ENCODE measurements at places on chromosomes 6 and 20.
A peak's percentile ranks its signal among the peaks of the same experiment; 100 is the strongest.

GRCh38 chr6:109475625-109476024 lies 7.4 kb downstream of the ZBTB24 start:
- no peak for DNase-seq

DNA sequence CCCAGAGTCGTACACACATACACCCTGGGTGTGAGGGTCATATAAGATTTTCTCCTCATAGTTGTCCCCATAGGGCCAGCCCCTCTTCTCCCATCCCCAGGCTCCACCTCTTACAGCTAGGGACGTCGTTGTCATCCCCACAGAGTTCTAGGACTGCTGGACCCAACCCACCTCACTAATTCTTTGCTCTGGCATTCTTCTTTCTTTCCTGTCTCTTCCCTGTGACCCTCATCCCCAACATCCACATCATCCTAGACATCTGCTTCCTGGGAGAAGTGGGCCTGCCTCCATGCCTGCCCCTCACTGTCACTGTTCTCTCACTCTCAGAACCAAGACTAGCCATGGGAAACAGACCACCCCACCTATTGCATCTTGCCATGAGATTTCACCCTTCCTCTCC lies 1.1 kb downstream of the PSMF1 start:
- DNase-seq, result no peak

DNA sequence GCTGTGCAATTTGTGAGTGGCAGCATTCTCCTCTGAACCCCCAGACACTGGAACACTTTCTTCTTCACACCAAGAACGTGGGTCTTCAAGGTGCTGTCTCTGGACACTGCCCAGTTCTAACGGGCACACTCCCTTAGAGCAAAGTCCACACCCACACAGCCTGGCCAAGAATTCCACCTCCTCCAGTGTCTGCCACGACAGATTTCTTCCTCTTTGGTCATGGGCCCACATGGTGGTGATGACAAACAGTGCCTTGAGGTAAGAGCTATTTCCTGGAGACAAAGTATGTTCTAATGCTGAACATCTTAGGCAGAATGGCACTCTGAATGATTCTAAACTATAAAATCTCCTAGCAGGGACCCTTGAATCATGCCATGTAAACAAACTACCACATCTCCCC lies 25.5 kb upstream of the SSTR4 start:
- no peak for DNase-seq

DNA sequence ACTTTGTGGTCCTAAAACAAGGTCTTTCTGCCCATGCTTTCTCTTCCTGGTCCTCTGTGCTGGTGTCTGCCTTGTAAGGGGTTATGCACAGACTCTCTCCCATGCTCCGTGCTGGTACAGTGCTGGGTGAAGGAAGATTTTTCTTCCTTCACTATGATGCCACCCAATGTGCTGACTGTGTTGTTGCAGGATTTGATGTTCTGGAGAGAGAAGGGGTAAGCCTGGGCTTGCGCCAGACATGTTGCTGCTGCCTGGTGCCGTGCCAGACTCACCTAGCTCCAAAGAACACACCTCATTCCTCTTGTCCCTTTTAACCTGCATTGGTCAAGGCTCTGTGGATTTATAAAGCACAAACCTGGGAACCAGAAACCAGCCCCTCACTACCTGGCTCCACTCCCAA lies 28.4 kb upstream of the ARMH2 start:
- DNase-seq, result peak; percentile 10

- DNase-seq, result no peak
These were observed 38.5 kb upstream of the NAA20 start for GRCh38 chr20:19978511-19979210.

DNA sequence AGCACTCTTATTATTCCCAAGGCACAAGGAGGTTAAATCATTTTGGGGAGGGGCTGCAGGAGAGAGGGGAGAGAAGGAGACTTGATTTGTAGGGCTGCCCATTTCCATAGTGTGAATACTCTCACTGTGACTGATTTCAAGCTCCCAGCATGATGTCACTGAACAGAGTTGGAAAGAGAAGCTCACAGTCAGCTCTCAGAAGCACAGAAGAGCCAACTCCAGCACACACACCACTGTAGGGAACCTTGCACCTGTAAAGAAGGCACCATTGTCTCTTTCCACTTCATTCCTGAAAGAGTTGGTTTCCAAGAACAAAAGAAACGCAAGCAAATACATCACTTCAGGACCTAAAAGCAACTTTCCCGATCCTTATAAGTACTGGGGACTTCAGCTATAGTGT lies 12.7 kb upstream of the STK35 start:
- no peak for DNase-seq

- DNase-seq, result no peak
These were observed 93.2 kb downstream of the CLVS2 start for GRCh38 chr6:123089226-123089625.

- DNase-seq, result no peak
These were observed 58.3 kb upstream of the BHLHE23 start for GRCh38 chr20:63064745-63065711.

DNA sequence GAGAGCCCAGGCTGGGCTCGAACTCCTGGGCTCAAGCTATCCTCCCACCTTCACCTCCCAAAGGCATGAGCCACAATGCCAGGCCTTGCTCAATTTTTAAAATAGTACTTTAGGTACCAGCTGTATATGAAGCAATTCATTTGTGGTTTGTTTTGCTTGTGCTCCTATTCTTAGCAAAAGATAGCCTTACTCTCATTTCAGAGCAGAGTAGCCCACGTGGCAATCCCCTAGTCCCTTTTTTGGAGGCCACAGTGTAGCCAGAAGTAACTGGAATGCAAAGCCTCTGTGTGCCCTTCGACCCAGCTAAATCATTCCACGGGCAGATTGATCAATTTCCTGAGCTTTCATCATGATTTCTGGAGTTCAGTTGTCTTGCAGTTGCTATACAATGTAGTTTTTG lies 372.2 kb downstream of the NRN1 start:
- no peak for DNase-seq

All from NCI-H1694 treated with DMSO at 0.1 percent for 48 hours (cell line).